ENCODE measurements at places on chromosomes 7 and 10.

DNA sequence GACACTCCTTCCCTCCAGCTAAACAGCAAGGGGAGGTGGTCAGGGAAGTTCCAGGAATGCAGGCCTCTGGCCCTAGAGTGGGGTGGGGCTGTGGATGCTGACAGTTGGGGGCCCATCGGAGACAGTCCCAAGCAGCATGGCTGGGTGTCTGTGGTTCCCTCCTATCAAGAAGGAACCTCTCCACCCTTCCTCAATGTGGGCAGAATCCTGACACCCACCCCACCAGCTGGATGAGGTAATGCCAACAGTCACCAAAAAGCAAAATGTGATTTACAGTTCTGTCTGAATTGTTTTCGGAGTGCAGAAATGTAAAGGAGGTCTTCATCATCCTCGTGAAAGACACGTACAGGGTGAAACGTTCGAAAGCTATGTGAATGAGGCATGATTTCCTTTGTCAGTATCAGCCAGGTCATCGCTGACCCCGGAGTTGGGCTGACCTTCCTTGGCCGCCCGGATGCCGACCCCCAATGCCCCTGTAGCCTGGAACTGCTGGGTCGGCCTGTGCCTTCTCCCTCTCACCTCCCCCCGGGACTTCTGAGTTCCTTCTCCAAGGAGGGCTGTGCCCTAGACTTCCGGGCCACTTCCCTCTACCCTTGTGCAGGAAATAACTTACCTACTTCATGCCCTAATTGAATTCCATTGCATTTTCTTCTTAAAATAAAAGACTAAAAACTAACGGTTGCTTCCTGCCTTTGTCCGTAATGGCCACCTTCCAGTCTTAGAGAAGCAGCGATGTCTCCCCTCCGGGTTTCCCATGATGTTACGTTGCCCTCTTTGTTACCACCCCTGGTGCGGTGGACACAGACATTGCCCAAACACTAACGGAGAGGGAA, 24.5 kb downstream of the FOXK1 start:
- DNase-seq, result no peak

DNA sequence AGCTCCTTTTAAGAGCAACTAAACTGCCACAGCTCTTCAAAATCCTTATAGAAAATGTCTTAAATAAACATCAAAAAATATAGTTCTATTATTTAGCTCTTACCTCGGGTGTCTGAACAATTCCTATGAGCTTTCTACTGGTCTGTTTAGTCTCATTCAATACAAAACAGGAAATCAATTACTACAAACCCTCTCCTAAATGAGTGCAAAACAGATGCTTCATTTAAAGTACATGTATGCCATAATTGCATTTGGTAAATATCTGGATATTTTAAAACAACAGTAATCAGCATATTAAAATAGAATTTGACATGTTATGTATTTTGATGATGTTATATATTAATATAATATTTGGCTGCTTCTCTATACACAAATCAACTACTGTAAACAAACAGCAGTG, 38.5 kb upstream of the MTPN start:
- no peak for DNase-seq

DNA sequence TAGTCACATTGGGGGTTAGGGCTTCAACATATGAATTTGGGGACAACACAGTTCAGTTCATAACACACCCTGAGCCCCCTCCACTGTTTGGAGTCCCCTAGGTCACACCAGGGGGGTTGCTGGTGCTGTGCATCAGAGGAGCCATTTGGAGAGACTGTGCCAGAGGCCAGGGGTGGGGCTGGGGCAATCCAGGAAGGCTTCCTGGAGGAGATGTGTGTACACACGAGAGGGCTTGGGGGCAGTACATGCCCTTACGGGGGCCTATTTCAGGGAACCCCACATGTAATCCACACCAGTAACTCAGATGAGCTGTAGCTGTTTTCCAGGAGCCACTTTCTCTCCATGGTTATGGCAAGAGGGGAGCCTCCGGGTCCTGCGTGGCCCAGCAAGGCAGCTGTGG, 151.7 kb downstream of the GRK5 start:
- no peak for DNase-seq

DNA sequence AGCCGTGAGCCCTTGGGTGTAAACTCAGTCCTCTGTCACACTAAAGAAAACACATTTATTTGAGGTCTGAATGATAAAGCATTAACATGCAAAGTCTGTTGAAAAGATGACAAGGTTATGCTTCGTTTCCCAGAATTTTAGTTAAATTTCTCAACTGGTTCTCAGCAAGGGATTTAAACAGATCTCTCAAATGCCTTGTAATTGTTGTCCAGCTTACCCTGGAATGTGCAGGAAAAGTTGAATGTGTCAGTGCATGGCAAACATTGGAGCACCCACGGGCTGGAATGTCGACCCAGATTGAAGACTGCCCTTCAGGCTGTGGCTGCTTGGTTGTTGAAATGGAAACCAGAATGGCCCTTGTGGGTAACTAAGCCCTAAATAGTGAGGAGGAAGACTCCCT, 191.8 kb downstream of the TRIL start:
- no peak for DNase-seq

GRCh38 chr7:77649716-77650349, 46.4 kb upstream of the RSBN1L start:
- no peak for DNase-seq

- DNase-seq, result no peak
Observed at GRCh38 chr10:50592961-50593418, 30.8 kb downstream of the SGMS1 start.

DNA sequence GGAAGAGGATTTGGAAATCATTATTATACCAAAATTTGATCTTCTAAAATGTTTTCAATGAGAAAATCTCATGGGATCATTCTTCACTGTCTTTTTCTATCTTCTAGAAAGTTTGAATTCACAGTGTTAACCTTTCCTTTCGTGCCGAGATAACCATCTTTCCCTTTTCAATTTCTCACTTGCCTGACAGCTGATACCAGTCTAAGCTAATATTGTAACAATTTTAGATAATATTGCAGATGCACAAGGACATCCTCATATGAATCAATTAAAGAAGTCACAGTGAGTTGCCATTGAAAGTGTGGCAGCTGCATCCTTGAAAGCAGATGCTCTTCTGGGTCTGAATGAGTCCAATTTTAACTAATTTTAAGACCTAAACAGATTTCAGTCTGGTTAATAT, 139.6 kb upstream of the LRGUK start:
- no peak for DNase-seq

Data from ureter (tissue), 1 donor.